Endothelial cell (in vitro differentiated cells): ENCODE measurements at places on chromosomes 5 and 9.
A peak's percentile ranks its signal among the peaks of the same experiment; 100 is the strongest.

DNA sequence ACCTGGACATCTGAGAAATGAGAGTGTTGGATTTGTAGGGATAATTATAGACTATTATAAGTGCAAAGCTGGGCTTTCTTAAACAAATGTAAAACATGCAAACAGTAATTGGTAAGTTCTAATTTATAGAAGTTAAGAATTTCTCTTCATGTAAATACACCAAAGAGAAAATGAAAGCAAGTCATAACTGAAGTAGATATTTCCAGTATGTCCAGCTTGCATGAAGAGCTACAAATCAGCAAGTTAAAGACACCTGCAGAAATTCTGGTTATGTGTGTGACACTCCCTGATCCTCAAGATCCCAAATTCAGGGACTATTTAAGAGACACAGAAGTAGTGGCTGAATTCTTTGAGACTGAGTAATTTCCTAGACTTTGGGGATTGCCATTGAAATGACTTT lies 308.9 kb downstream of the TLE4 start:
- no peak for DNase-seq

DNA sequence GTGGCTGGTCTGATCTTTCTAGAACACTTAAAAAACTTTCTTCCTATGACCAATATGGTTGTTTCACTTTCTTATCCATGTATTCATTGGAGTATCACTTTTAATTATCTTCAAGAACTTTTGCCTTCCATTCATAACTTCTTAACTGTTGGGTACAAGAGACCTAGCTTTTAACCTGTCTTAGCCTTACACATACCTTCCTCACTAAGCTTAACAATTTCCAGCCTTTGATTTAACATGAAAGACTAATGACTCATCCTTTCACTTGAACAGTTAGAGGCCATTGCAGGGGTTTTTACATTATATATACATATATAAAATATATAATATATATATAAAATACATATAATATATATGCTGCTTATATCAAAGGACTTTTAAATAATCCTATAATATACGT lies 57.9 kb downstream of the ABHD17B start:
- DNase-seq, result no peak

DNA sequence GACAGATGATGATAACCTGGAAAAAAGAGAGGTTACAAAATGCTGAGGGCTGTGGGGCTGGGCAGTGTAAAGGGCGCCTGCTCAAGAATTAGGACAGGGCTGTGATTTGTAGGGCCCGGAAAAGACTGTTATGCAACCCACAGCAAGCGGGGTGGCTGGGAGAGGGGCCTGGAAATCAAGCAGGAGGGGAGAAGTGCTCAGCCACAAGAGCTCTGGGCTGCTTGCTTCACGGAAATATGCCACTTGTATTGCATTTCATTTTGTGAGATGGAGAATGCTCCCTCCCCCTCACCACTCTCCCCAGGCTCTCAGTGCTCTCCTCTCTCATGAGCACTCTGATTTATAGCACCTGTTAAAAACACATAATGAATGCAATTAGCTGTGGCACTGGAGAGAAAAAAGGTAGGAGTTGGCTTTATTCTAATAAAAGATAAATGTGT lies 8.4 kb upstream of the HAND1 start:
- DNase-seq, result no peak

DNA sequence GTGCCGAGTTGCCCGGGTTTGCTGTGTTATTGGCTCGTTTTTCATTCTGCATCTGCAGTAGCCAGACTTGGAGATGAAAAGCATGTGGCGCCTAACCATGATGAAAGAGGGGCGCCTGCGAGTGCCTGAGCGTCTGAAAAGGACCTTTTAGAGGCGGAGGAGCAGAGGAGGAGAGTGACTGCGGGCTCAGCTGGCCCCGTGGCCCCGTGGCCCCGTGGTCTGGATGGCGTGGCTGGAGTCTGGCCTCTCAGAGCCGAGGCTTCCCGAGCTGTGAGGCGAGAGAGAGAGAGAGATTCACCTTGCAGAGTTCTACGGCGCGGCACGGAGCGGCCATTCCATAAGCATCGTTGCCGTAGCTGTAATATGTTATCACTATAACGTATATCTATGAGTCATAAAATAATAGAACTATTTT lies 55.3 kb upstream of the RNU6ATAC start:
- DNase-seq, result no peak

DNA sequence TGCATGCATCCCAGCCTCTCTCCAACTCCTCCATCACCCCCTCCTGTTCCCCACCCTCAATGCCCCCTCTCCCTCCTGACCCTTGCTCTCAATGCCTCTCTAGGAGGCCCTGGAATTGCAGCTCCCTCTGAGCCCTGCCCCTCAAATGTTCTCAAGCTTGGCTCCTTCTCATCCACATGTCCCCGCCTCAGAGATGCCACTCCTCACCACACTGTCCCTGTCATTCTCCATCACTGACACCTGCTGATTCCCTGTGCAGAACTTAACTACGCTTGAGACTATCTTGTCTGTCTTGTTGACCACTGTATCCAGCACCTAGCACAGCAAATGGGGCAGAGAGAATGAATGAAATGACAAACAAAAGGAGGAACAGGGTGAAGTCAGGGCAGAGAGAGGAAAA lies 314.4 kb downstream of the SPOCK1 start:
- DNase-seq, result no peak

DNA sequence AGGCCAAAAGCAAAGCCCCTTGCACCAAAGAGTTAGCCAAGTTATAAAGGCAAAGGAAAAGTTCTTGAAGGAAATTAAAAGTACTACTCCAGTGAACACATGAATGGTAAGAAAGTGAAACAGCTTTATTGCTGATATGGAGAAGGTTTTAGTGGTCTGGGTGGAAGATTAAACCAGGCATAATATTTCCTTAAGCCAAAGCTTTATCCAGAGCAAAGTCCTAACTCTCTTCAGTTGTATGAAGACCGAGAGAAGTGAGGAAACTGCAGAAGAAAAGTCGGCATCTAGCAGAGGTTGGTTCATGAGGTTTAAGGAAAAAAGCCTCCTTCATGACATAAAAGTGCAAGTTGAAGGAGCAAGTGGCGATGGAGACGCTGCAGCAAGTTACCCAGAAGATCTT lies 3.1 kb upstream of the NUDT12 start:
- DNase-seq, result no peak

DNA sequence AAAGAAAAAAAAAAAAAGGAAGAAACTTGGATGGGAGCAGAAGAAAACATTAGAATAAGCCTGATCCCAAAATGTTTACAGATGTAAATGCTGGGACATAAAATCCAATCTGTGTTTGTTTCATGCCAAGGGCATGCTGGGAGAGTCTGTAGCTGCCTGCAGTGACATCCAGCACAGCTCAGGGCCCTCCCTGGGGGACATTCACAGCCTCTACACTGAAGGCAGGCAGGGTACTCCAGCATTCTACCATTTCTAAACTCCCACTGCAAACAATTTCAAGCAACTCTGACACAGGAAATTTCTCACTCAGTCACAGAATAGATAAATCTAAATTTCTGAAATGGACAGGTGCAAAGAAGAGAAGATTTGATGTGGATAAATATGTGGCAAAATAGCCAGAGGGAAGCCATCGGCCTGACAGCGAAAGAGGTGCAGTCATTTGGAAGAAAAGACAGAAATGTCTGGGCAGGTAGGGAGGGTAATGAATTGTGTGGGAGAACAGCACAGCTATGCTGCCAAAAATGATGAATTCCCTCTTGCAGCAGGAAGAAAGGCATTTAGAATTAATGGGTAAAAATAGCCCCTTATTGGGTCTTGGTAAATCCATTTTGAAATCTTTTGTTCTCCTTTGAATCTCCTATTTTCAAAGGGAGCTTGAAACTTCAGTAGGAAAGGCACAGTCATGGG lies 199.4 kb downstream of the MED10 start:
- no peak for DNase-seq

DNA sequence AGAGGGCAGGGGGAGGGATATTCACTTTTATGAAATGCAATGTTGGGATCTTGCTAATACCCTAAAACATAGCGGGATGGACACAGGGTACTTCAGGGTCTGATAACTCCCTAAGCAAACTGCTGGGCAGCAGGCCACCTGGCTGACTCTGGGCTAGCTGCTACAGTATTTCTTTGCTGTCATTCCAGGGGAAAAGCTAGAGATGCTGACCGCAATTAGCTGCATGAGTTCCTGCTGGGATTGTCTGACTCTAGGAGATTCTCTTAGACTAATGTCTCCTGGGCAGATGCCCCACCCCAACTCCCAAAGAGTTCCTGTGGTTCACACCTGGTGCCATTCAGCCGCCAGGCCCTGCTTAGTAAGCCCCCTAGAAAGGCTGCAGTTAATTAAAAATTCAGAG lies 69.9 kb downstream of the PSAT1 start:
- DNase-seq, result no peak

- peak; percentile 18 for DNase-seq
Measured at GRCh38 chr9:16257604-16258003, 612.9 kb downstream of the BNC2 start.

DNA sequence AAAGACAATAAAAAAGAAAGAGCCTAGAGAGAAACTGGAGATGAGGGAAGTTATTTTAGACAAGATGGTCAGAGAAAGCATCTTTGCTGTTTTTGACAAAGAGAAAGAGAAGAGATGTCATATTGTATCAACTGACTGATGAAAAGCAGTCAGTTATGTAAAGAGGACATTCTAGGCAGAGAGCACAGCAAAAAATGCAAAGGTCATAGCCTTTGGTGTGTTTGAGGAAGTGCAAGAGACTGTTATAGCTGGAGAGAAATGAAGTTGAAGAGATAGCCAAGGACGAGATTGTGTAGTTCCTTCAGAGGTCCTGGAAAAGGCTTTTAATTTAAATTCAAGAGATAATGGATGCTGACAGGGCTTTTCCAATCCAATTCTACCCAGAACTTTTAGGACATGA lies 342.4 kb downstream of the RASEF start:
- no peak for DNase-seq

- DNase-seq, result peak; percentile 50
Measured at GRCh38 chr5:132257131-132258101, at the start of gene PDLIM4. PDLIM4 (plus strand) TSS chr5:132257696; CDS start chr5:132257735, 39 bp downstream.

- DNase-seq, result no peak
Measured at GRCh38 chr5:160361624-160362228, 8.7 kb downstream of the C1QTNF2 start.

DNA sequence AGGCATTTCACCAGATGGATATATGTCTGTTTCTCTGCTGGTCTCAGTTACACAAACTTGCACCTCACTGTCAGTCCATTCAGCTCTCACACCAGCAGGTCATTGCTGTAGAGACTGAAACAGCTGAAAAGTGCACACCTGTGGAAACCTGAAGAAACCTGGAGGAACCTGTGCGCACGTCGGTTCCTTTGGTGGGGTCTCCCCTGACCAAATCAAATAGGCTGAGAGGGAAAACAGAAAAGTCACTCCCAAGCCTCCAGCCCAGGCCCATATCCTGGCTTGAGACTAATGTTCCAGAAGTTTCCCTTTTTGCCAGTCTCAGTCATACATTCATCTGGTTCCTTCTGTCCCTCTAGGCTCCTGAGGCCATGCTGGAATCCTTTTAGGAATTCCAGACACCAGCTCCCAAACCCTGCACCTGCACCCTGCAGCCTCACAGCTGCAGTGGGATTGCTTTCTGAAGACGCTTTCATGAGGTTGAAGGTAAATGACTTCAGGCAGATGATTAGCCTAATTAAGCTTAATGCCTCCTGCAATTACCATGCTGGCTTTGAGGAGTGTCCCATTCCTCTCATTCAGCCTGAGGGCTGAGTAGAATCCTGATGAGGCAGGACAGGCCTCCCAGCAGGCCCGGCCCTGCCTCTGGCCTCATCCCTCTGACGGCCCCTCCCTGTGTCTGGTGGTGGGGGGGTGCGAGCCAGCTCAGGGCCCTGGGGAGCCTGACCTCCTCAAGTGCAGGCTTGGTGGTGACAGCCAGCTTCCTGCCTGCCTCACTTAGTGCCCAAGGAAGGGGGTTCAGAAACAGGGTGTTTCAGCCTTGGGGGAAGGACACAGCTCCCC lies 24.3 kb upstream of the CXCL14 start:
- DNase-seq, result no peak

DNA sequence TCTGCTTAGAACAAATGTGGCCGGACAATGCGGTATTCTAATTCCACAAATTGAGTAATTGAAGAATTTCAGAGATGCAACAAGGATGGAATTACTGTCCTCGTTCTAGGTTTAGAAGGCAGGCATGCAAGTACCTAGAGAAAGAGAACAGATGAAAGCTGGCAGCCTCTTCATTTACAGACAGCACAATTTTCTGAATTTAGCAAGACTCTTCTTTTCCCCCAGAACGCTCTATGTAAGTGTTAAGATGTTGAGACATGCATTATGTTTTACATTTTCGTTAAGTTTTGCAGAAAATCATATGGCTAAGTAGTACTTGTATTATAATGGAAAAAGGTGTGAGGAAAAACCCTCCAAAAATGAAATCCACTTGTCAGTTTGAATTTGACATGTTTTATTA lies 259.5 kb upstream of the ARRDC3 start:
- DNase-seq, result no peak

DNA sequence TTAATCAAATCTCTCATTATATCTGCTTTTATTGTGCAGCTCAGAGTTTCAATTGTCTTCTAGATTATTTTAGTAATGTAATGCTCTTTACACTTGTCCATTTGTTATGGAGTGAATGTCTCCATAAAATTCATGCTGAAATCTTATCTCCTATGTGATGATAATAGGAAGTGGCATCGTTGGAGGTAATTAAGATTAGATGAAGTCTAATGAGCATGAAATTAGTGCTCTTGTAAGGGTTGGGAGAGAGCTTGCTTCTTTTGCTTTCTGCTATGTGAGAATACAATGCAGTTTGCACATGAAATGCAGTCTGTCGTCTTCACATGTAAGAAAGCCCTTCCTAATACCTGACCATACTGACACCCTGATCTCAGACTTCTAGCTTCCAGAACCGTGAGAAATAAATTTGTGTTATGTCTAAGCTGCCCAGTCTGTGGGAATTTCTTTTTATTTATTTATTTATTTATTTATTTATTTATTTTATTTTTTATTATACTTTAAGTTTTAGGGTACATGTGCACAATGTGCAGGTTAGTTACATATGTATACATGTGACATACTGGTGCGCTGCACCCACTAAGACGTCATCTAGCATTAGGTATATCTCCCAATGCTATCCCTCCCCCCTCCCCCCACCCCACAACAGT lies 1399.2 kb upstream of the CDH6 start:
- DNase-seq, result no peak

DNA sequence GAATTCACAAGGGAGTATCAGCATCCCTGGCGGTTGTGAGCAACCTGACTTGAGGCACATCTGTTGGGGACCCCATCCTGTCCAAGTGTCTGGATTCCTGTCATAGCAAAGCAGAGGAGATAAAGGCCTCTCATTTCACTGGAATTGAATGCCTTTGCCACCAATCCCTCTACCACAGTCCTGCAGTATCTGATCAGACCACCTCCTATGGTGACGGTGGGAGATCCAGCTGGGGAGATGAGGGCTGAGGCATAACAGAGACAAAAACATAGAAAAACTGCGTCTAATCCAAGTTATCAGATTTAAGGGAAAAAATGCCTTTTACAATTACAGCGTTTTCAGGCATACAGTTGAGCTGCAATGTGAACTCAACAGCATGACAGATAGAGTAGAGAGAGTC lies 160.7 kb upstream of the TRPC7 start:
- DNase-seq, result no peak

- no peak for DNase-seq
Measured at GRCh38 chr9:16315720-16316119, 554.8 kb downstream of the BNC2 start.

GRCh38 chr5:156182174-156182967 lies 144.6 kb upstream of the SGCD start:
- no peak for DNase-seq
